ENCODE measurements at places on chromosomes 7 and 10.

DNA sequence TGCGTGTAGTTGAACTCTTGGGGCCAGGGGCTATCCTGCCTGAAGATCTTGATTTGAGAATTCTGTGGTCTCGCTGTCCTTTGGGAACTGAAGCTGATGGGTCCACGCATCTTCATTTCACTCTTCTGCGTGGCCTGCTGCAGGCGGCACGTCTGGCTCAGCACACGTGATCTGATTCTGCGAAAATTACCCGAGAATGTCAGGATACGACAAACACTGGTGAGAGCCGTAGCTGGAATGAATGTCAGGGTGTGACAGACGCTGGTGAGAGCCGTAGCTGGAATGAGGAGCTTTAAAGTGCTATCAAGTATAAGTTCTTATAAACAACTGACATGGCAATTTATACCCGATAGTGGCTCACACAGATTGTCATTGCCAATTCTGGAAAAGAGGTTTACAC, 44.6 kb upstream of the CFAP46 start:
- no peak for DNase-seq

GRCh38 chr7:128959296-128959695, 21.6 kb downstream of the IRF5 start:
- no peak for DNase-seq

GRCh38 chr10:17454161-17455014, at the start of gene ST8SIA6:
Gene ST8SIA6, minus strand, starts transcription at chr10:17454595. Its CDS starts 340 bp downstream, at chr10:17454255.
- no peak for DNase-seq

DNA sequence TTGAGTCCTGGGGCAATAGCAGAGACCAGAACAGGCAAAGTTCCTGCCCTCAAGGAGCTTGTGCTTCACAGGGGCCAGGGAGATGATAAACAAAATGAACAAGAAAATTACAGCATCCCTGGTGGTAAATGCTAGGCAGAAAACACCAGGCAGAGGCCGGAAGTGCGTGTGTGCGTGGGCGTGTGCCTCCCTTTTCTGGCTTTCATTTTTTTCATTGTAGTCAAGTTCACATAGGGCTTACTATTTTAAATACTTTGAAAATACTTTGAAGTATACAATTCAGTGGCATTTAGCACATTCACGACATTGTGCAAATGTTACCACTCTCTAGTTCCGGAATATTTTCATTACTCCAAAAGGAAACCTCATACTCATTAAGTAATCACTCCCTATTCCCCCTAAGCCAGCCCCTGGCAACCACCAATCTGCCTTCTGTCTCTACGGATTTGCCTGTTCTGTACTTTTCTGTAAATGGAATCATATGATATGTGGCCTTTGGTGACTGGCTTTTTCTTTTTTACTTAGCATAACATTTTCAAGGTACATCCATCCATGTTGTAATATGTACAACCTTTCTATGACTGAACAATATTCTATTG, 88.1 kb upstream of the PDCD4 start:
- peak; percentile 64 for DNase-seq

GRCh38 chr10:86899670-86900276, 57.6 kb downstream of the MMRN2 start:
- DNase-seq = peak; percentile 23

GRCh38 chr10:51892965-51893658, 193.7 kb upstream of the CSTF2T start:
- no peak for DNase-seq

DNA sequence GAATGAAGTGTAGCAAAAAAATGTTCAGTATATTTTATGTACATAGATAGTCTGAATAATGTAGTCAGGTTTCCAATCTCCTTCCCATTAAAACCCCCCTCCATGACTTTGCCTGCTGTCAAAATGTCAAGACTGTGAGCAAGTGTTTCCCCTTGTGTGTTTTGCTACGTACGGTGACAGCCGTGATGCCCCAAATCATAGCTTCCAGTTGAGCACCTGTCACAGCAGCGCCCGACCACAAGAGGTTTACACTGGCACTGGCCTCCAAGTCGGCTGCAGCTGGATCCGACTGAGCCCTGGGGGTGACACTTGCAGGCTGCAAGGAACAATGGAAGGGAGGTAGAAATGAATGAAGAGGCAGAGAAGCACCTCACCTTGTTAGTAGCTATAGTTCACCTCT, 62.3 kb downstream of the LAMB4 start:
- DNase-seq = no peak

- no peak for DNase-seq
Observed at GRCh38 chr10:71290331-71290730, 28.7 kb upstream of the SLC29A3 start.

DNA sequence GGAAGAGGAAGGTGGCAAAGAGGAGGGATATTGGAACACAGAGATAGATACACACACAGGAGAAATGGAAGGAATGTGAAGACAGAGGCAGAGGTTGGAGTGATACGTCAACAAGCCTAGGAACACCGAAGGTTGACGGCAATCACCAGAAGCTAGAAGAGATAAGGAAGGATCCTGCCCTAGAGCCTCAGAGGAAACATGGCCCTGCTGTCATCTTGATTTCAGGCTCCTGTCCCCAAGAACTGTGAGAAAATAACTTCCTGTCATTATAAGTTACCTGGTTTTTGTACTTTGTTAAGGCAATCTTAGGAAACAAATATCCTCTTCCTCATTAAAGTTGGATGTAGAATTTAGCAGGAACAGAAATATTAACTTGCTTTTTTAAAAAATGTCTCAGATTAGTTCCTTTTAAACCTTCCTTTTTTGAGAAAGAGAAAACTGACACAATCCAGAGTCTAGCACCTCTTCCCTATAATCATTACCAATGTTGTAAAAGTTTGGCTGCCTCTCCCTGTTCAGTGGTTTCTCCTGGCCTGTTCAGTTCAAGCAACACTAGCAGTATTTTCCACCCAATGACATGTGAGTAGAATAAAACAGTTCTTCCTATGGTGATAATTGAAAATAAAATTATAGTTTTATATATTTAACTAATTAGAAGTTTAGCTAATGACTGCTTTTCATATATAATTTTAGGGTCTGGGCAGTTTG, 28.8 kb upstream of the GNAI1 start:
- no peak for DNase-seq

GRCh38 chr7:16758036-16758435, 4.5 kb downstream of the TSPAN13 start:
- DNase-seq = no peak

DNA sequence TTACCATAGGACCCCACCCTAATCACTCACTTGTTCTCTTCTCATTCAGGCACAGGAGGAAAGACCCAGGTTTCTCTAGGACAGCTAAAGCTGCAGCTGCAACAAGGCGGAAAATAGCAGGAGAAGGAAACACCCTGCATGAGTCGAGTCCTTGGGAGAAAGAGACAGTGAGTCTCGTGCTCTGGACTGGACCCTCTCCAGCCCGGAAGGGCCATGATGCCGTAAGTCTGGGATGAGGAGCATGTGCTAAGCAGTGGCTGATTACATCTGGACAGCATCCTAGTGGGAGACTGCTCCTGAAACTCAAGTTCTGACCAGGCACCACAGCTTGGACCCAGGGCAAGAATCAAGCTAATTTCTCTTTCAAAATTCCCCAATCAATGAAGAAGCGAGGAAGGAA, 39.4 kb downstream of the FBXW4 start:
- no peak for DNase-seq

DNA sequence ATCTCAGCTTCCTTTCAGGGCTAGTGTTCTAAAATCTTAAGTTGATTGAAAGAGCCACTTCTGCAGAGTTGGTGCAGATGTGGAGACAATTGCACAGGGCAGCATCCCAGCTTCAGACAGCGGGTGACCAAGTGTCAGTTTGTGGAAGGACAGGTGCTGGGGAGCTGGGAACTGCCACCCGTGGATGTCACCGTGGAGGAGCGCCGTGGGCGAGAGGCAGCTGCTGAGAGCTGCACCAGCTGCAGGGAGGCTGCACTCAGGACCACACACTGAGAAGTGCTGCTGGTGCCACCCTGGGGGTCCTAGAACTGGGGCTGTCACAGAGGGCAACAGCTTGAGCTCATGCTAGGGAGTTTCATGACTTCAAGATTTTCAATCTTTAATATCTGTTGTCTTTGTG, 543.0 kb upstream of the FZD8 start:
- no peak for DNase-seq

DNA sequence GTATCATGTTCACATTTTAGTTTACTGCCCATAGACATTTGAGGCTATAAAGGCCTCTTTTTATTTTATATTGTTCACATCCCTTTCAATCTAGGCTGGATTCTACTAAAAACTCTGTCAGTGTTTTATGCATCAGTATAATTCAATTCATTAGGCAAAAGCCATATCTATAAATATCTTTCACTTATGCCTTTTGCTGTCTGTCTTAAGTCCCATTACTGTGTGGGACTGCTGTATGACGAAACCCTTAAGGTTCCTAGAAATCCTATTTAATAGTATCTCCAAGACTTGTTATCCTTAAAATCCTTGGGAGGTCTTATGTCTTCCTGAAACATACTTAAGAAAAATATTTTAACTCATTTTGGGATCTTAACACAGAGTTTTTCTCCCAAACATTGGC, 139.2 kb downstream of the HGF start:
- DNase-seq = no peak
